ENCODE measurements at places on chromosomes 13 and 19.

DNA sequence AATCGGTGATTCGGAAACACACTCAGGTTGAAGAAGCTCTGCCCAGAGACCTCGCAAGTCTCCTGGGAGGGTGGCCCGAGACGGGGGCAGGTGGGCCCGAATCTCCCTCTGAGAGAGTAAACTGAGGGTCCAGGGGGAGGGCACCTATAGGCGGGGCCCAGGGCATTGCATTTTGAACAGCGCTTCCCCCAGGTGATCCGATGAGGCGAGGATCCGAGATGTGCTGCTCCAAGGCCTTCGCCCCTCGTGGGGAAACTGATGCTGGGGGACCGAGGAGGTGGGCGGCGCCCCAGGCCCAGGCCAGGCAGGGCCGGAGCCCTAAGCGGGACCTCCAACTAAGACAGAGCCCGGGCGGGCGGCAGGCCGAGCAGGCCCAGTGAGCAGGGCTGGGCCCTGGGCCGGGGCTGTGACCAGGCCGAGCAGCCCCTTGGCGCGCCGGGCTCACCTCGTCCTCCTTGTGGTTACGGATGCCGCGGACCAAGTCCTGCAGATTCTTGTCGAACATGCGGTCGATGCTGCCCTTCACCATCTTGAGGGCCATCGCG, 500 bp downstream of the AP3D1 start:
- DNase-seq, result no peak

GRCh38 chr13:63041640-63042414, 1626.2 kb upstream of the PCDH20 start:
- no peak for DNase-seq

DNA sequence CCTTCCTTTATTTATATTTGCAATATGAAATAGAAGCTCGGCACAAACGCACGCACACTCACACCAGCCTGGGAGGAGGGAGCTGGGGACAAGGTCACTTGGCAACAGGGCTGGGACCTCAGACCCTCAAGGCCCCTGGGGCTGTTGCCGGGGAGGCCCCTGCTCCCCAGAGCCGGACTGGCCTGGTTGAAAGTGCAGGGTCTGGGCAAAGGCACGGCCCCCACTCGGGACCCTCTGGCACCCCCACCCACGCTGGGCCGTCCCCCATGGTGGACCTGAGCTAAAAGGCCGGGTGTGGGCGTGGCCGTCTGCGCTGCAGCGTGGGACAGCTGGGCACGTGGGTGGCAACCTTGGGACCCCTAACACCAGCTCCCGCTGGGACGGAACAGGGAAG, 1.2 kb upstream of the TMEM86B start:
- DNase-seq, result no peak

DNA sequence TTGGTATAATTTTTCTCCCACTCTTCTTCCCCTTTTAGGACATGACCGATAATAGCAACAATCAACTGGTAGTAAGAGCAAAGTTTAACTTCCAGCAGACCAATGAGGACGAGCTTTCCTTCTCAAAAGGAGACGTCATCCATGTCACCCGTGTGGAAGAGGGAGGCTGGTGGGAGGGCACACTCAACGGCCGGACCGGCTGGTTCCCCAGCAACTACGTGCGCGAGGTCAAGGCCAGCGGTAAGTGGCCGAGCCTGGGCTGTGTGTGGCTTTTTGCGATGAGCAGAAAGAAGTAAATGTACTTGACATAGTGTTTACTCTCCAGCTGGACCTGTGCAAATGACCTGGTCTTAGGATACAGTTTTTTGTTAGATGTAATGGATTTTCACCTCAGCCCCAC, 102.5 kb downstream of the ARHGEF7 start:
- no peak for DNase-seq

Data from left hindlimb (tissue), 1 donor.